ENCODE measurements at places on chromosomes 1 and 21.

DNA sequence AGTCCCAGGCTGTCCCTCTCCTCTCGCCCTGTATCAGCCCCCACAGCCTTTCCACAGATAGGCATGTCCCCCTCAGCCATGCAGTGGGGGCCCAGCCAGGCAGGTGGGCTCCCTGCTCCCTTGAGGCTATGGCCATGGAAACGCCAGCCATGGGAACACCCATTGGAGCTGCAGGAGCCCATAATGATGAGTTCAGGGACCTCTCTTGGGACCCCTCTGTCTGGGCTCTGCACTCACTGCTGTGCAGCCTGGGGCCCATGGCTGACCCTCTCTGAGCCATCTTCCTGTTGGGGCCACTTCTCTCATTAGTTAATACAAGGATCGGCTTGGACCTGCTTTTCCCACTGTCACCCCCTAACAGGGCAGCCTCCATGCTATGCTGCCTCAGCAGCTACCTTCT, 33.2 kb downstream of the WNT3A start:
- DNase-seq, result no peak

- no peak for DNase-seq
Measured at GRCh38 chr1:187862506-187862905, 1033.8 kb downstream of the PLA2G4A start.

- no peak for DNase-seq
Measured at GRCh38 chr1:33143698-33144097, 38.1 kb downstream of the TRIM62 start.

- DNase-seq, result no peak
Measured at GRCh38 chr21:43016728-43017127, 42.4 kb downstream of the PKNOX1 start.

- no peak for DNase-seq
Measured at GRCh38 chr1:92398519-92398918, 88.2 kb downstream of the GFI1 start.

- DNase-seq, result no peak
Measured at GRCh38 chr1:35112668-35113067, 33.5 kb downstream of the ZMYM1 start.

DNA sequence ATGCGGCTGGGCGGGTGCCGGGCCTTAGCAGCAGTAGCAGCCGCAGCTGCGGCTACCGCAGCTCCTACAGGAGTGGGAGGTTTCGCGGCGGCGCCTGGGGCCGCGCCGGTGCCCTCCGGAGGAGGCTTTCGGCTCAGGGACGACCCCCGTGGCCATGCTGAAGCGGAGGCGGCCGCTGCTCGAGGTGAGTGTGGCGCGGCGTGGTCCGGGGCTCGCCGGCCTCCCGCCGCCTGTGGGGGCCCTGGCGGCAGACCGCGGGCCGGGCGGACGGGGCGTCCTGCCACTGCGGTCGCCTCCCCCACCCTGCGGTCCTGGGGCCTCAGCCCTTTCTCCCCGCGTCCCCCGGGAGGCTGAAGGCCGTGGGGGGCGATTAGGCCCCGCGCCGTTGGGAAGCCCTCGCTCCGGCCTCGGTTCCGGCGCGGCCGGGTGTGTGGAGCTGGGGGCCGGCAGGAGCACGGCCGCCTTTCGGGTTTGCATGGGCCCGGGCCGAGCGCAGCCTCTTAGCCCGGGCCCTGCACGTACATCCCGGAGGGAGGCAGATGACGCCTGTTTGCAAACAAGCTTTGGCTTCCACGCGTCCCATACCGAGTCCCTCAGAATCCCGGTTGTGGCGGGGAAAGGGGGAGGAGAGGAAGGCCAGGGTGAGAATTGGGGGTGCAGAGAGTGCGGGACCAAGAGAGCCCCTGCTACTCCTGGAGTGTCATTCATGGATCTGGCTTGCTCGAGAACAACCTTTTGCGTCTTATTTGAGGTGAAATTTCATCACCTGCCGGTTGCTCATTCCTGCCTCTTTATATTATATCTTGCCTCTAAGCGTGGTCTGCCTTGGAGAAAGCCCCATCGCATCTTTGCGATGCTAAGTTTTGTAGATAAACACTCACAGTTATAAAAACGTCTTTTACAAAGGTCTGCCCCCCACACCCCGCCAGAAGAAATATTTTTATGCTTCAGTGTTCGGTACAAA, 613 bp downstream of the ZFYVE9 start:
- peak; percentile 45 for DNase-seq

GRCh38 chr1:115479055-115479482, 141.0 kb upstream of the NGF start:
- DNase-seq, result no peak

DNA sequence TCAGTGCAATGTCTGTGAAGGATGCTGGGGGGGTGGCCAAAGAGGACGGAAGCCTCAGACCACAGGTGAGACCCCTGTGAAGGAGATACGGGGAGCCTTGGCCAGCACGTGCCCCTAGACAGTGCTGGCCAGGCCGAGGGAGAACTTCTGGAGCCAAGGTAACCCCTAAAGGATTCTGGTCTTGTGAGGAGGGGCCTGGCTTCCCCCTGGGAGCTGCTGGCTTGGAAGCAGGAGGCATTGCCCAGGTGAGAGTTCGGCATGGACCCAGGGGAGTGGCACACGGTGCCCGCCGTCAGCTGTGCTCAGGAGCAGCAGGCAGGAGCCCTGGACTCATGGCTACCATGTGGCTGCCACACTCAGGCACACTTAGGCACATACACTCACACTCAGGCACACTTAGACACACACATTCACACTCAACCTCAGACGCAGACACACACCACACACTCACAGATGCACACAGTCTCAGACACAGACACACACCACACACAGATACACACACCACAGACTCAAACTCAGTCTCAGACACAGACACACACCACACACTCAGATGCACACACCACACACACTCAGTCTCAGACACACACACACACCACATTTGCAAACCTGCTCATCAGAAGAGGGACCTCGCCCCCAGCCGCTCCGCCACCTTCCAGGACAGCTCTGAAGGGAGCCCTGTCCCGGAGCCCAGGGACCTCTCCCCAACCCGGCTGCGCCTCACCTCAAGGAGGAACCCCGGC, 1.1 kb upstream of the COL6A2 start:
- no peak for DNase-seq

GRCh38 chr1:9658199-9658598, 6.7 kb downstream of the PIK3CD start:
- no peak for DNase-seq

DNA sequence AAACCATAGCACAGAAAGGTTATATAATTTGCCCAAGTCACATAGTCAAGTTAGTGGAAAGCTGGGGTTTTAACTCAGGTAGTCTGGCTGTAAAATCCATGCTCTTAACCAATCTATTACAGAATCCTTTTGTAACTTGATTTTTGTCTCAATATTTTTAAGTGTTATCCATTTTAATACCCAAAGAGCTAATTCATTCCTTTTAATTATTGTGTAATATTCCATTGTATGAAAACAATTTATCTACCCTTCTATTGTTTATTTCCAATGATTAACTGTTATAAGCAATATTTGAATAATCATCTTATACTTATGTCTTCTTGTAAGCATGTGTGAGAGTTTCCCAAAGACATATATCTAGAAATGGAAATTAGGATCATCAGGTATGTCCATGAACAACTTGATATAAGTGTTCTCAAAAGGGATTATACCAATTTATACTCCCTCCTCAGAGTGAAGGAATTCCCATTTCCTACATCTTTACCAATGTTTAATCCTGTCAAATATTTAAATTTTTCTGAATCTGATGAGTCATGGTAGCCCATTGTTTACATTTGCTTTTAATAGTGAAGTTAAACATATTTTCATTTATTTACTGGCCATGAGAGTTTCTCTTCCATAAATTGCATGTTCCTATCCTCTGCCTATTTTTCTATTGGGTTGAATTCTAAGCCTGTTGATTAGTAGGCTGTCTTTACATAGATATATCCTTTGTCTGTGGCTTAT, 13.9 kb downstream of the TEX50 start:
- no peak for DNase-seq

DNA sequence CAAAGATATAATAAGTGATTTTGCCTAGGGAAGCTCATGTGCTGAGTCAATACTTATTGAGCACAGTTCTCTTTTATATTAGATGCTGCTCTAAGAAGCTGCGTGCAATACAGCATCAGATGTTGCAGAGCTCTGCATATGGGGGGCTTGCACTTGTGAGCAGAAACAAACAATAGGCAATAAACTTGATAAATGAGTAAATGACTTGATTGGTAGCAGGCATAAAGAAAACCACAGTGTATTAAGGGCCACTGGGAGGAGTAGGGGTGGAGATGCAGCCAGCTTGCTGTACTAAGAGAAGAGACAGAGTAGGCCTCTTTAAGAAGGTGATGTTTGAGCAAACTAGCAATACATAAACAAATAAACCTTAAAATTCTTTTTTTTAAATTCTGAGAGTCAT, 598.5 kb upstream of the ADAMTS5 start:
- no peak for DNase-seq

DNA sequence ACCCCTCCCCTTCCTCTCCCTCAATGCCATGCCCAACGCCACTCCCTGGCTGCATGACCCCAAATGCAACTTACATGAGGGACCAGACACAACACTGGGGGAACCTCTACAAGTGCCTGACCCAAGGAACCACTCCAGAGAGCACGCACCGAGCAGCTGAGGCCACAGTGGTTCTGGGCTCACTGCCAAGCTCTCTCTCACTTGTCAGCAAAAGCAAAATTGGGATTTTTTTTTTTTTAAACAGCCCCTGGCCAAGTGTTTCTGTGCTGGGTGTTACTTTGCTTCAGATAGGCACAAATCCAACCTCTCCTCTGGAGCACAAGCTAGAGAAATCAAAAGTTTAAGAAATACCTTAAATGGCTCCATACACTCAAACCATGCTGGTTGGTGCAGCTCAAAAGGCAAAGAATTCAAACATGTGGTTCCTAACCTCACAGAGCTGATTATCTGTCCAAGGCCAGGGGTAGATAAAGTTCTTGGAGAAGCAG, 363.0 kb downstream of the SETD4 start:
- DNase-seq, result peak; percentile 76

DNA sequence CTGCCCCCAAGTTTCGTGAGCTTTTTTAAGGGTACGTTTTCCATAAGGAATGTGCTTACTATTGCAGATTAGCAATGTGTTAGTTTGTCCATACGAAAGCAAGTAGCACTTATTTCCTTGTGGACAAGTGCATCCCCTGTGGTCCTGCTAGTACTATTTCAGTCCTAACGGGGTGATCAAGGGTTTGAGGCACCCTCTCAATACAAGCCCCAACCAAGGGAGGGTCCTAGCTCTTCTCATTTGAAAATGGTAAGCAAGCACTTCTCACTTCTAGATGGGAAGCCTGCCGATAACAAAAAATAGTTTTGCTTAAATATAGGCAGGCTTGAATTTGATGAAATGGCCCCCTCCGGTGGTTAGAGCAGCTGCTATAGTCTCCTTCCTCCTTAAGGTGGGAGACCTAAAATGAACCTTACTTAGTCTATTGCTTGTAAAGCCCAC, 64.0 kb upstream of the HMCN1 start:
- peak; percentile 19 for DNase-seq

- DNase-seq, result no peak
Measured at GRCh38 chr1:200258447-200259375, 151.1 kb downstream of the ZNF281 start.

DNA sequence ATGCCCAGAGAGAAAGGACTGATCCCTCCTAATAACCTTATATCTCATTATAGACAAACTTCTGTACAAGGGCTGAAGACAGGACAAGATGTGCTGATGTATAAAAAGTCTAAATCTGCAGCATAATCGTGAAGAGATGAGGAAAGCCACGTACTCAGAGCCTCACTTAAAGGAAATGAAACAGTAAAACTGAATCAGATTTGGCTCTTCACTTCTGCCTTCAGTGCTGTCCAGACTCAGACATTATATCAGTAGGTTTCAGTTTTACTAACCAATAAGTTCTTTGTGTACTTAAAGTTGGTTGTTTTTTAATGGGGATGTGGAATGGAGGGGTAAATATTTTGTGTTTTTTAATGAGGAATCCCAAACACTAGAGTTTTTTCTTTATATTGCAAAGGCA, 45.3 kb upstream of the RGS1 start:
- DNase-seq, result peak; percentile 49

DNA sequence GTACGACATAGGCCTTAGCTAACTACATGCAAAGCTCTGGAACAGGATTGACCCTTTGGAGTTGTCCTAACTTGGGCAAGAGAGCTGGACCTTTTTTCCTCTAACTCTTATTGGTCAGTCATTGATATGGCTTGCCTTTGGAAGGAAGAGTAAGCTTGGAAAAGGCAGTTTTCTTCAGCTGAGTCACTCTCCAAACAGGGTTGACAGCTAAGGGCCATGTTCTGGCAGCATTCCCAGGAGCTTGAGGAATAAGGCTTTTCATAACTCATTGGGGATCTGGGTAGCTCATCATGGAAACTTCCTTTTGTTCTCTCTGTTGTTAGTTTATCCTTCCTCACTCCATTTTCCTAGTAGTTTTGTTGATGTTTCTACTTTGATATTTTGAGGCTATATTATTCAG, 14.5 kb upstream of the ERRFI1 start:
- no peak for DNase-seq

DNA sequence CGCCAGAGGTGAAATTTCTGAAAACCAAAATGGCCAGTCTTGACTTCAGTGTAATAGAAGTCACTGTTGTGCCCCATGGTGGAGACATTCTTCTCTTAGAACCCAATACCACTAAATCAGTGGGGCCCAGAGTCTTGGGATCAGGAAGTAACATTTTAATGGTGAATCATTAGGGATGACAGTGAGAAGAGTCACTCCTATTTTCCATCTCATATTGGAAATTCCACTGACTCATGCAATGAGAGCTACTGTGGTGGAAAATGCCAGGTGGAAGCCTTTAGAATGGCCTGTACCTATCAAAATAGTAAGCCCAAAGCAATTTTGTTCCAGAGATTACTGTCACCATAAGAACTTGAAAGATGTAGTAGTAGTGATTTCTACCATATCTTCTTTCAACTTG, 20.6 kb upstream of the PPM1J start:
- DNase-seq, result no peak

DNA sequence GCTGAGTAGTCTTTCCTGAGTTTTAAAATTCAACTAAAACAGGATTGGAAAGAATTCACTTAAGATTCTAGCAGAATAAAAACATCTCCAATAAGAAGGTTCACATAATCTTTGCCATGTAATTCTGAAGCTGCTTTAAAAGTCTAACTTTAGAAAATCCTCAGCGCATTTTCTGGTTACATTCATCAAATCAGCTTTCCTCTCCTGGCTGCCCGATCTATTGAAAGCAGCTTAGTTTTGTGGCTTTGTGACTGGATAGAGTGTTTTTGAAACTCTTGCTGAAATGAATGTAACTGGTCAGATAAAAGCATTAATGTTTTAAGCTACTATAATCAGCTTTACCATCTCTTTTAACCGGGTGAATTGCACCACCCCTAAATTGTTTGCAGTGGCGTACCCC, 66.8 kb downstream of the DOP1B start:
- DNase-seq, result no peak

DNA sequence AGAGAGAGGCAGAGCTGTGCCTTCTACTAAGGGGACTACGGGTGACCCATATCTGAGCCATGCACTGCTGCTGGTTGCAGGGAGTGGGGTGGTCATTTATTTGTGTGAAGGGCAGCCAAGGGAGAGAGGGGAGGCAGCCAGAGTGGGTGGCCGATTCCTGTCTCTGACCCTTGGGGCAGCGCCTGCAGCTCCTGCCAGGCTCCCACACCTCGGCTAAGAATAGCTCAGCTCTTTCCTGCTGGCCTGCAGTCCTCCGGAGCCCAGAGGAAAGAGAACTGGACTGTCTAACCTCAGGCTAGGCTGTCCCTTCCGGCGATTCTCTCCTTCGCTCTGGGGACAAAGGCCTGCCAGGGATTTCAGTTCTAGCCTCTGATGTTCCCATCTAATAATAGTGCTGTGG, 11.6 kb upstream of the CD34 start:
- DNase-seq, result no peak

GRCh38 chr21:33296156-33296555, 28.6 kb upstream of the IFNAR1 start:
- no peak for DNase-seq

- DNase-seq, result no peak
Measured at GRCh38 chr1:70264839-70265238, 43.7 kb downstream of the SRSF11 start.

Data from globus pallidus (tissue), 1 donor.